Kidney capillary endothelial cell (primary cell): ENCODE measurements at places on chromosomes 1 and 21.
A peak's percentile ranks its signal among the peaks of the same experiment; 100 is the strongest.

- no peak for DNase-seq
Observed at GRCh38 chr1:48500541-48501450, 28.8 kb upstream of the SPATA6 start.

- DNase-seq: no peak
Observed at GRCh38 chr21:37224861-37225839, 42.0 kb downstream of the VPS26C start.

DNA sequence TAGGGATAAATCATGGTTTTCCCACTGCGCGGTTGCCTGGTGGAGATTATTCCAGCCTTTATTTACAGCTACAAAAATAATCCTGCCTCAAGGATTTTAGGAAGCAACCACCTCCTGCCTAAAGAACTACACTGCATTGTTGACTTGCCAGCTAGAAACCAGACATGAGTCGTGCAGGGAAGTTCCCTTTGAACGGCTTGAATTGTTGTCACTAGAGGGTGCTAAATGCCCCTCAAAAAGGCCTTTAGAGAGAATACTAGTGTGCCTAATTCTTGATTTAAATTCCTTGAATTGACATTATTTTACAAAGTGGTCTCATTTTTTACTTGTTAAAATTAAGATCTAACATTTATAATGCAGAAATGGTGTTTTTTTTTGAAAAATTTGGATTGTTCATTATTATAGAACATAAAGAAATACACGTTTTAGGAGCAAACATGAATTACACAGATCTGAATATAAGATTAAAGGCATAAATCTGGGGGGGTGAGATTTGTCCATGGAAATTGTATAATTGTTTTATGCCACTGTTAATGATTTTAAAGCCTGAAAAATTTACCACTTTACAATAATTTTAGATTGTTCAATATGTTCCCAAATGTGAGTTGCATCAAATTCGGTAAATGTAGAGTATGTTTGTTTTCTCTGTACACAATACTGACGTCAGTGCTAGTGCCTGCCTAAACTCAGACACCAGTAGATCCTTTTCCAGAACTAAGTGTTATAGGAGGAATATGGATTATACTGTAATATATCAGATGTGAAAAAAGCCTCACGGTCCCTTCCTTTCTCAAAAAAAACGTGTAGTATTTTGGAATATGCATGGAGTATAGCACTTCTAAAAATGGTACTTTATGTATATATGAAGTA, 7.6 kb upstream of the ERG start:
- peak; percentile 83 for DNase-seq

GRCh38 chr1:87170931-87171598, 157.6 kb upstream of the LMO4 start:
- DNase-seq: no peak

GRCh38 chr1:204289280-204289679, 70.4 kb downstream of the PLEKHA6 start:
- no peak for DNase-seq

GRCh38 chr1:156667968-156668709, 9.1 kb downstream of the NES start:
- no peak for DNase-seq

DNA sequence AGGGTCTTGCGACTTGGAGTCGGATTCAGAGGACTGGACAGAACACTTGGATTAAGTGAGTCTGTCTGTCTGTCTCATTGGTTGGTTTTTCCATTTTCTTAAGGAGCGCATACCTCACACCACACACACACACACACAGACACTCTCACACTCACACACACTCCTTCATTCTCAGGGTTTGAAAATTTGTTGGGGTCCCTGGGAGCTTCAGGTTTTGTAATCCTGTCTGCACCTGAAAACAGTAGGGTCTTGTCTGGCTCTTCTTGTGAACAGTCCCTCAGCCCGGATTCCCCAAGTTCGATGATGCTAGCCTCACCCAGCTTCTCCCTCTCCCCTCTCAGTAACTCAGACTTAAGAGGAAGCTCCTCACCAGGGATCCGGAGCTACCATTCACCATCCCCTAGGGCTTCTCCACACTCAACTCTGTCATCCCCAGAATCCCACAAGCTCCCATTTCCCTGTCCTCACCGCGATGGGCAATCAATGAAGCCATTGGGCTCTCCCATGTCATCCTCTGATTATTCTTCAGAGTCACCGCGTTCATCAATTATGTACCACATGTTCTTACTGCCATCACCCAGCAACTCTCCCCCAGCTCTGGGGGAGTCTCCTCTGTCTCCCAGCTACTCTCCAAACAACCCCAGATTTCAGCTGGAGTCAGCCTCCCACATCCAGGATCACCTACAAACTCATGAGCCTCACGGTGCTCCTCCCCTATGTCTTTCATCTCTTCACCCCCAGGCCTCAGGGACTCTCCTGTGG, 1530.9 kb upstream of the TPTE start:
- DNase-seq: no peak

- DNase-seq: no peak
Observed at GRCh38 chr1:85125891-85126290, 74.9 kb downstream of the SYDE2 start.

GRCh38 chr1:209808059-209808581, 2.2 kb upstream of the IRF6 start:
- peak; percentile 97 for DNase-seq

- no peak for DNase-seq
Observed at GRCh38 chr1:32907435-32907834, 6.2 kb upstream of the TMEM54 start.

DNA sequence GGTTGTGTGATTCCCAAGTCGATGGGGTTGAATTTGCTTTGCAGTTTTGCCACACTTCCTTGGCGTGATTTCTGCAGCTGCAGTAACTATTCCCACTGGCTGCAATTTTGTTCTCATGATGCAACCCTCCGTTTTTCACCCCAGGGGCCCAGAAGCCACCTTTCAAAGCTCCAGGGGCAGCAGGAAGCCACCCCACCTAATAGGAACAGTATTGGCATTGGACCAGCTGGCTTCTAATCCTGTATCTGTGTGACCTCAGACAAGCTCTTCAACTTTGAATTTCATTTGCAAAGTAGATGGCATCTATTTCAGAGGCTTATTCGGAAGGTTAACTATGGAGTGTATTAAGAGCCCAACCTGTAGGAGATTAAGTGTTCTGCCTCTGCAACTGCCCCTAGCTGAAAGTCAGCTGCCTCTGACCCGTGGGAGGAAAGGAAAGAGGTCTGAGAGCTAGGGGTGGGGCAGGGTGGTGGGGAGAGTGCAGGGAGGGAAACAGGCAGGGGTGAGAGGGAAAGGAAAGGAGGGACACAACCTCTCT, 12.6 kb downstream of the C1orf115 start:
- no peak for DNase-seq

DNA sequence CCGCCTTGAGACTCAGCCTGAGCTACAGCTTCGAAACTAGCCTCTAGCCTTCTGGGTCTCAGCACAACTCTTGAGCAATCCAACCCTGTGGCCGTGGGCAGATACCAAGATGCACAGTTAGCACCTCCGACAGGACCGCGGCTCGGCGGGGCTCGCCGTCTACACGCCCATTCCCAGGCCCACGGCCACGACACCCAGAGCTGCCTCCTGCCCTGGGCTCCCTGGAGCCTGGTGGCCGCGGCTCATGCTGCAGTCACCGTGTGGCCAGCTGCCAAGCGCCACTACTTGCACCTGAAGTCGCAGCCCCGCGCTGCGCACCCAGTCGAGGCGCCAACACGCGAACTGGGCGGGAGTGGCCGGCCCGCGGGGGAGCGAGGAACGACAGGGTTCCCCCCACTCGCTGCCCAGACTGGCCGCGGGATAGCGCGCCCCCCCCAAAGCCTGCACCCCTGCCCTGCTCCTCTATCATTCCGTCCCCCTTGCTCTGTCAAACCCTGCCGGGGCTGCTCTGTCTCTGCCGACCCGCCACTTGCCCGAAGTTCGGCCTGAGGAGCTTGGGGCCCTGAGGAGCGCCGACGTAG, 729 bp upstream of the CDCA8 start:
- DNase-seq: peak; percentile 29

DNA sequence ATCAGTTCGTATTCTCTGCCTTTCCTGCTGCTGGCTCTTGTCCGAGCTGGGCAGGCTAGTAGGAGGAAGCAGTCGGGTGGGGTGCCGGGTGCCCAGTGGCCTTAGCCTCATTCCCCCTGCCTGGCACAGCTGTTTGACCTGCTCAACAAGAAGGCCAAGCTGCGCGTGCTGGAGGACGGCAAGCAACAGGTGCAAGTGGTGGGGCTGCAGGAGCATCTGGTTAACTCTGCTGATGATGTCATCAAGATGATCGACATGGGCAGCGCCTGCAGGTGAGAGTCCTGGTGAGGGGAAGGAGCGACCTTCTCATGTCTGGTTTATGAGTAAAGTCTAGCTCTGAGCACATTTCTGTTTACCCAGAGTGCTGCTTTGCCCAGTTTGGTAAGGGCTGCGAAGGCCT, 16.3 kb upstream of the RPS8 start:
- DNase-seq: no peak

GRCh38 chr1:58283388-58284224, 262.9 kb downstream of the OMA1 start:
- DNase-seq: peak; percentile 12

GRCh38 chr1:40039757-40040510, 595 bp upstream of the CAP1 start:
- DNase-seq: peak; percentile 65

DNA sequence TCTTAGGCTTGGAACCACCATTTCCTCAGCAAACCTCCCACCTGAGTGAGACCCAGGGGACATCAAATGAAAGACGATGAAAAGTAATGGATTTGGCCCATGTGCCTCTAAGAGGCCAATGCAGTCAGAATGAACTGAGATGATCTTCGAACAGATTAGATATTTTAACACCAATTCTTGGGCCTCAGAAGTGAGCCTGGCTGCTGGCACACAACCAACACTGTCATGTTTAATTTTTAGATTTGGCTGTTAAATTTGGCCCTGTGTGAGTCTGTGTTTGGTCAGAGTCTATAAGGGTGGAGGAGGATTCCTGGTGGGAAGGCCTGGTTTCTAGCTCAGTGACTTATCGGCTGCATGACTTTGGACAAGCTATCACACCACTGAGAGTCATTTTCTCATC, 45.4 kb downstream of the ELAPOR1 start:
- DNase-seq: no peak

DNA sequence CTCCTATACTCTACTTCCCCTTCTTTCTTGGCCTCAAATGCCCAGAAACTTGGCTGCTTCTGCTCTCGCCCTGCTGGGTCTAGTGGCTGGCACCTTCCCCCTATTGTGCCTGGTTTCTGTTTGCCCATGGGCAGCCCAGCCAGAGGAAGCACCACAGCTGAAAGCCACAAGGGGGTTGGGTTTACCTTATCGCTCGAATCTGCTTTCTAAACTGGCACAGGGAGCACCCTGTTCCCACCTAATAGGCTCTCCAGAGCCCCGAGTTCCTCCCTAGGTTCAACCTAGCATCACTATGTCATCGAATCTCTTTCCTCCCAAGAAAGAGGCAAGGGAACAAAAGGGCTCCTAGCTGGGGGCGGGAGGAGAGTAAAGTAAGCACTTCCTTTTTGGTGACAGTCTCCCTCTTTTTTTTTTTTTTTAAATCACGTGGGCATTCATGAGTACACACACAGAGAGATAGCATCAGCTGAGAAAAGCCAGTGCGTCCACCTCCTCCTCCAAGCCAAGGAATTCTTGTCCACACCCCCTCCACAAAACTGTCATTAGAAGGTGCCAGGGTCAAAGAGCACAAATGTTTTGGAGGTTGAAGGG, 72.8 kb downstream of the PLEKHA6 start:
- no peak for DNase-seq

DNA sequence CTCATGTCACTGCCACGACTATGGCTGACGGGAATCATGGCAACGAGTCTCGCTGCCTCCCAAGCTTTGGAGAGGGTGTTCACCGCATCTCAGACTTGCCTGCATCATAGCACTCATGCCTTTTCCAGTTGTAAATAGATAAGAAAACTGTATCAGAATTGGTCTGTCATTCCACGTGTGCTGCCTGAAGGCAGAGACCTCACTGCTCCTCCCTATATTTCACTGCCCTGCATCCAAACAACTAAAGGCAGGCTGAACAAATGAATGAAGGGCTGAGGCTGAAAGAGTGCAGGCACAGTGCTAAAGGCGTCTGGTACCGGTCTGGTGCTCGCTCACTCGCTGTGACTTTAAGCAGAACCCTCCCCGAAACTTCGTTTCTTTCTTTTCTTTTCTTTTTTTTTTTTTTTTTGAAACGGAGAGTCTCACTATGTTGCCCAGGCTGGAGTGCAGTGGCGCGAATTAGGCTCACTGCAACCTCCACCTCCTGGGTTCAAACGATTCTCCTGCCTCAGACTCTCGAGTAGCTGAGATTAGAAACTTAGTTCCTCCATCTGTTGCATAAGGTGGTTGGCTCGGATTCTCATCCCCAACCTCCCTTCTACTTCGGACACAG, 542 bp downstream of the EIF2B3 start:
- peak; percentile 1 for DNase-seq

- DNase-seq: no peak
Observed at GRCh38 chr21:15749861-15750159, 20.0 kb downstream of the USP25 start.

- no peak for DNase-seq
Observed at GRCh38 chr1:109642626-109643025, 13.3 kb upstream of the GSTM4 start.

DNA sequence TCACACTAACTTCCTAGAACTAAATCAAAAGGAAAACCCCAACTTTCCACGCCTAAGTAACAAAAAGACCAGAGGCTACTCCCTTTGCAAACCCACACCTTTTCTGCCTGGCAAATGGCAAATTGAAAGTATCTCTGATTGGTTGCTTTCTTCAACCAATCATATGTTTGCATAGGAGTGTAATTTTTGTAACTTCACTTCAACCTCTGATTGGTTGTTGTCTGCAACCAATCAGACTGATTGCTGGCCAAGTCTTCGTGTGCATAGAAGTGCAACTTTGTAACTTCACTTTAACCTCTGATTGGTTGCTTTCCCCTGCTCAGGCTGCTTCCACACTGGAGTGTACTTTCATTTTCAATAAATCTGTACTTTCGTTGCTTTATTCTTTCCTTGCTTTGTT, 36.9 kb upstream of the PADI2 start:
- DNase-seq: no peak

DNA sequence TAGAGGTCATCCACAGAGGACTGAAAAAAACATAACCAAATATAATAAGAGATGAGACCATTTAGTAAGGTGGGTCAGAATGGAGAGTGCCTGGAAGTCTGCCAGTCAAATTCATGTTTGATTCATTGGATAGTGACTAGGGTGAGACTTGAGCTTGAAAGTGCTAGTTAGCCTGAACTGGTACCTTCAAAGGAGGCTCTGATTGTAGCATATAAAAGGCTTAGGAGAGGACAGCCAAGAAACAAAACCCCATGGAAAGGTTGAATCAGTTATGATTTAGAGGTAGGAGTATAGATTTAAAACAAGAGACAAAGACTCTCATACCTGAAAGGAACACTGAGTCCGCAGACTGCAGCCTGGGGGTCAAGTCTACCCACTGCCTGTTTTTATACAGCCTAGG, 44.4 kb upstream of the LRRC8C start:
- DNase-seq: no peak

DNA sequence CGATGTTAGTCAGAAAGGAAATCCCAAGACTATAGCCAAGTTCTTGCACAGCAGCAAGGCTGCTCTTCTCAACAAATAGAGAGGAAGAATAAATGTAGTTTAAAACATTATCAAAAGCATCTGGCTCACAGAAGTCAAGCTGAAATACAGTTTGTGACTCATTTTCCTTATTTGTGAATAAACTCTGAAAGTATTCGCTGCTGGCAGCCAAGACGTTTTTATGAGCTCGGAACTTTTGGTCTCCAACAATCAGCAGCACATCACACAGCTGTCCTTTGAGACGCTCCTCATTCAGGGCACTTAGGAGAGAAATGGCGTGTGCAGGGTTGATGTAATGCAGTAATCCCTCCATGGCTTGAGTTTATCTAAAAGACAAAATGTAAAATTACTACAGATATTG, 16.4 kb downstream of the ZBTB21 start:
- no peak for DNase-seq

GRCh38 chr1:214022810-214023425, 35.1 kb downstream of the PROX1 start:
- DNase-seq: no peak
